Activated CD4-positive, alpha-beta T cell treated with anti-CD3 and anti-CD28 coated beads for 36 hours (primary cell): ENCODE measurements at places on chromosomes 16 and 17. TPM values are rescaled to one million over a fixed set of nuclear protein-coding genes. Genes with fewer than 3 reads are reported as not detected.
A peak's percentile ranks its signal among the peaks of the same experiment; 100 is the strongest.

DNA sequence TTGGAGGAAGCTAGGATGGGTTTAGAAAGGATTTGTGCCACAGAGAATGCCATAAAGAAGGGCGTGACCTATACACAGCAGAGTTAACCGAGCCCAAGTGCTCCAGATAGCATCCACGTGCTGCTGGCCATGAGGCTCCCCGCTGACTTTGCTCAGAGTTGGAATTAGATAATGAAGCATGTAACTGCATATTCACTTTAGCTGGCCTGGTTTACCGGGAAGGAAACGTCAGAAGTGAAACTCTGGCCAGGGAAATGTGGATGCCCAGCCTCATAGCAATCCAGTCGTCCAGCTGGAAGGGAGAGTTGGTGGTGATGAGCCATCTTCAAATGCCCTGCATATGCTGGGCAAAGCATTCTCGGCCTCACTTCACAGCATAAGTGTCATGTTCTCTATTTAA, 6.1 kb downstream of the KRT35 start:
- no peak overlapping the region for H3K27ac ChIP-seq
- H3K4me1 ChIP-seq: no peaks in the 10 kb centered on the region
- H3K4me3 ChIP-seq: no peak overlapping the region
- H3K27me3 ChIP-seq: peaks cover 2% of the 10 kb centered on the region

- no peak for DNase-seq
- no peak overlapping the region for H3K4me3 ChIP-seq
- no peaks in the 10 kb centered on the region for H3K36me3 ChIP-seq
- no peaks in the 10 kb centered on the region for H3K4me1 ChIP-seq
- no peak overlapping the region for H3K27ac ChIP-seq
Measured at GRCh38 chr16:21235199-21235585, 1.7 kb downstream of the ANKS4B start.

GRCh38 chr17:40541873-40542557, 23.3 kb downstream of the CCR7 start:
- H3K27me3 ChIP-seq: no peaks in the 10 kb centered on the region
- H3K36me3 ChIP-seq: peaks cover 3% of the 10 kb centered on the region
- peak; percentile 53 for DNase-seq

- H3K27me3 ChIP-seq: no peaks in the 10 kb centered on the region
- no peak for DNase-seq
- peaks cover 60% of the 10 kb centered on the region for H3K4me1 ChIP-seq
- no peak overlapping the region for H3K4me3 ChIP-seq
- peaks cover 2% of the 10 kb centered on the region for H3K36me3 ChIP-seq
Measured at GRCh38 chr17:80614332-80615047, 69.9 kb downstream of the RPTOR start.

DNA sequence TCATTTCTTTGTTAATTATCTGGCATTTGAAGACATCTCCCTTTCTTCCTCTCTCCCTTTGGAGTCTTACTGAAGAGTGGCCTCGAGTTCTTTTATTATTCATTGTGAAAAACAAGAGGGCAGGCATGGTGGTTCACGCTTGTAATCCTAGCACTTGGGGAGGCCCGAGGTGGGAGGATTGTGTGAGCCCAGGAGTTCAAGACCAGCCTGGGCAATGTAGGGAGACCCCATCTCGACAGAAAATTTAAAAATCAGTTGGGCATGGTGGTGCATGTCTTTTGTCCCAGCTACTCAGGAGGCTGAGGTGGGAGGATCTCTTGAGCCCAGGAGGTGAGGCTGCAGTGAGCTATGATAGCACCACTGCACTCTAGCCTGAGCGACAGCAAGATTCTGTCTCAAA, 20.1 kb downstream of the BPTF start:
- DNase-seq: no peak
- no peak overlapping the region for H3K27ac ChIP-seq
- peaks cover 33% of the 10 kb centered on the region for H3K4me1 ChIP-seq
- no peak overlapping the region for H3K4me3 ChIP-seq

DNA sequence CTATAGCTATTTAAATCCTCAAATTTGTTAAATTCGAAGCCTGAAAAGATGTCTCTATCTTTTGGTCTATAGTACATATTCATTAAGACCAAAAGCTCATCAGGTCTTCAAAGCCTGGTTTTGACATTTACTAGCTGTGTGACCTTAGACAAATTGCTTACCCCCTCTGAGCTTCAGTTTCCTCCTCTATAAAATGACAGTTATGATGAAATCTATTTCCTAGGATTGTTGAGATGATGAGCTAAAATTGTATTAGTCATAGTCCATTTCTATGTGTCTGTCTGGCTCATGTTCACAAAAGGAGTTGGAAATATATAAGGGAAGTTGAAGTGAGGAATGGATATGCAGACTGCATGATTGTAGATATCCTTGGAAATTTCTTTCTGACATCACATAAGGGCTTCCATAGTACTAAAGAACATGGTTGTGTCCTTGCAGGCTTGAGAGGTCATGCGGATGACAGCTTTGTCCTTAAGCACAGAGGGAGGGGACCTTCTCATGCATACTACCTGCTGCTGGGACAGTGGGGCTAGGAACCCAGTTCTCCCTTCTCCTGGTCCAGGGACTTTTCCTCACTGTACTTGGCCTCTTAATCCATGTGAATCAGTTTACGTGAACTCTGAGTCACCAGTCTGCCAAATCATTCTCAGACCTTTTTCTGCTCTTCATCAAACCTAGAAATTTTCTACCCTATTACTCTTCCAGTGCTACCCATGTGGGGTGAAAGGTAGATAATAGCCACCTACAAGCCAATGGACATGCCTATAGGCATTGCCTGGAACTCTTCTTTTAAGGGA, 487.5 kb upstream of the SALL1 start:
- no peak for DNase-seq
- no peaks in the 10 kb centered on the region for H3K4me1 ChIP-seq
- H3K36me3 ChIP-seq: no peaks in the 10 kb centered on the region
- H3K27ac ChIP-seq: no peak overlapping the region
- no peak overlapping the region for H3K4me3 ChIP-seq
- peaks cover 1% of the 10 kb centered on the region for H3K27me3 ChIP-seq

- no peak overlapping the region for H3K27ac ChIP-seq
- peaks cover 5% of the 10 kb centered on the region for H3K27me3 ChIP-seq
- H3K36me3 ChIP-seq: no peaks in the 10 kb centered on the region
Measured at GRCh38 chr17:49452201-49452600, 37.5 kb upstream of the PHB1 start.

- H3K27ac ChIP-seq: no peak overlapping the region
- H3K4me1 ChIP-seq: peaks cover 39% of the 10 kb centered on the region
- no peaks in the 10 kb centered on the region for H3K27me3 ChIP-seq
- H3K4me3 ChIP-seq: no peak overlapping the region
Measured at GRCh38 chr16:53792161-53792951, 88.4 kb downstream of the FTO start.

DNA sequence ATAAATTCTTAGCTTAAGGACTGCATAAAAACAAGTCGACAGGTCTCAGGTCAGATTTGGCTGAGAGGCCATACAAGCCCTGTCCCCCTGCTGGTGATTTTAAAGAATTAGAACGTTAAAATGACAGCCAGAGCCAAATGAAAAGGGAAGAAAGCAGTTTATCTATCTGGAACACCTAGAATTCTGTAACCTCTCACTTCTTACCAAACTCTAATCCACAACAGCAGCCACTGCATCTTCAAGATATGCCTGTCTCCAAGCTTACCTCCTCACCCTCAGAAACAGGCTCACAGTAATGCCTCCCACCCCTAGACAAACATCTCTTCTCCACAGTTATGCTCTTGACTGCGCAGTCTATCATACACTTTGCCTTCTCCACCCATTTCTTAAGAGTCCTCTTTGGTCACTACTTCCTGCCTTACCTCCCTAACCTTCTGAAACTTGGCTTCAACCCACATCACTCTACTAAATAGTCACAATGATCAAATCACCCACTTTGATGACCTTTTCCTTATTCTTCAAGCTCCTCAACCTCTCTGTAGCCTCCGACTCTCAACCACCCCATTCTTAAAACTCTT, 14.2 kb downstream of the ANKFY1 start:
- no peaks in the 10 kb centered on the region for H3K27me3 ChIP-seq
- H3K27ac ChIP-seq: no peak overlapping the region
- H3K4me3 ChIP-seq: no peak overlapping the region
- H3K36me3 ChIP-seq: peaks cover 11% of the 10 kb centered on the region

DNA sequence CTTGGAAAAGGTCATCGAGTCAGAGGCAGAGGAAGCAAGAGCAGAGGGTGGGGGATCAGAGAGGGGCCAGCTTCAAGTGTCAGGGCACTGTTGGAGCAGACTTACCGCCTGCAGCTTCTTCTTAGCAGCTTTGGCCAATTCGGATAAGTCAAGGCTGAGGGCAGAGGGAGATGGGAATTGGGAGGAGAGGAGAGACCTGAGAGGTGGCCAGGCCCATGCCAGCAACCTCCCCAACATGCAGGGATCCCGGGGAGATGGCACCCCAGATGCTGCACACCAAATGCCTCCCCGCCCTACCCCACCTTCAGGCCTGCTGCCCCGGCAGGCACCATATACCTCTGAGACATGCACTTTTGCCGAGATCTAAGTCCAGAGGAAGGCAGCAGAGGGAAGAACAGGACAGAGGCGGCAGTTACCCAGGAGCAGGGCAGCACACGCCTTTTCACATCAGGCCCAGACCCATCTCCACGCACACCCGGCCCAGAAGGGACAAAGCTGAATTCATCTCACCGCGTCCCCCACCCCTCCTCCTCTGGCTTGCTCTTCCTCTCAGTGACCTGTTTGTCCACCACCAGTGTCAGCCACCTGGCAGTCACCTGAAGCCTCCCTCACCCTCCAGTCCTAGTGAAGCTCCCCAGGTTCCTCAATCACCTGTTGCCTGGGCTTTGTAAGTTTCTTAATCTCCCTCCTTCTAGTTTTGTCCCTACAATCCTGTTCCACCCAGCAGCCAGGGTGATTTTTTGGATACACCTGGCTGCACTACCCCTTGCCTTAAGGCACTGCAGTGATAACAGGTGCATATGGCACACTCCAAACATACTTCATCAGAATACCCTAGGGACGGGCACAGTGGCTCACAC, 10.4 kb downstream of the TP53I13 start:
- H3K27me3 ChIP-seq: no peaks in the 10 kb centered on the region
- no peak overlapping the region for H3K27ac ChIP-seq
- peaks cover 9% of the 10 kb centered on the region for H3K4me1 ChIP-seq
- no peak for DNase-seq

DNA sequence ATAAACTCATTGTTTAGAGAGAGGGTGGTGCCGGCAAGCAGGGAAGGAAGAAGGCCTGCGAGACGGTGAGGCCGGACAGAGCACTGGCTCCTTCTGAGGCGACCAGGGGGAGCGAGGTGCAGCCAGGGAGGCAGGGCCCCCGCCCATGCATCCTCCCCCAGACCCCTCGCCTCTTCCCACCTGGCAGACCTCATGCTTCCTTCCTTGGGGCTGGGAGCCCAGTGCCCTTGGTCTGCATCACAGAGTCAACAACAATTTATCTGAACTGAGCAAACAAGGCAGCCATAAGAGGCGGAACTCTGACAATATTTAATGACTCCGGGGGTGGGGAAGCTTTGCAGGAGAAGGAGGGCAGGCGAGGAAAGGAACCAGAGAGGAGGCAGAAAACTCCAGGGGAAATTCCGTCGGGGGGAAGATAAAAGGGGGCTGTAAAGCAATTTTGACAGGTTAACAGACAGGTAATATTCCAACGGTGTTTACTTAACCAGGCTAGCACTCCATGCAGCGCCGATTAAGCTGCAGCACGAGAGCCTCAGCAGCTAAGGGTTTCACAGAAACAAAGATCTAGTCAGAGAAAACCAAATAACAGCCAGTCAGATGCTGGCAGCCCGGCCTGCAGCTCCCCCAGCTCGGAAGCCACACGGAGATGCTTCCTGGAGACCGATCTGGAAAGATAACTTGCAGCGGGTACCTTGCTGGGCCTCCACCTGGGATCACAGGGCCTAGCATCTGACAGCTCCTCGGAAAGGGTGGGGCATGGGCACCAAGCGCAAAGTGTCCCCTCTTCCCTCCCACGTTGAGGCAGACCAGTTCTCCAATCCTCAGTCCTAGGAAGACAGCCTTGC, 398.2 kb downstream of the SOX9 start:
- no peaks in the 10 kb centered on the region for H3K36me3 ChIP-seq
- no peak overlapping the region for H3K27ac ChIP-seq
- no peak for DNase-seq
- H3K4me3 ChIP-seq: no peak overlapping the region
- H3K27me3 ChIP-seq: peaks cover 16% of the 10 kb centered on the region

DNA sequence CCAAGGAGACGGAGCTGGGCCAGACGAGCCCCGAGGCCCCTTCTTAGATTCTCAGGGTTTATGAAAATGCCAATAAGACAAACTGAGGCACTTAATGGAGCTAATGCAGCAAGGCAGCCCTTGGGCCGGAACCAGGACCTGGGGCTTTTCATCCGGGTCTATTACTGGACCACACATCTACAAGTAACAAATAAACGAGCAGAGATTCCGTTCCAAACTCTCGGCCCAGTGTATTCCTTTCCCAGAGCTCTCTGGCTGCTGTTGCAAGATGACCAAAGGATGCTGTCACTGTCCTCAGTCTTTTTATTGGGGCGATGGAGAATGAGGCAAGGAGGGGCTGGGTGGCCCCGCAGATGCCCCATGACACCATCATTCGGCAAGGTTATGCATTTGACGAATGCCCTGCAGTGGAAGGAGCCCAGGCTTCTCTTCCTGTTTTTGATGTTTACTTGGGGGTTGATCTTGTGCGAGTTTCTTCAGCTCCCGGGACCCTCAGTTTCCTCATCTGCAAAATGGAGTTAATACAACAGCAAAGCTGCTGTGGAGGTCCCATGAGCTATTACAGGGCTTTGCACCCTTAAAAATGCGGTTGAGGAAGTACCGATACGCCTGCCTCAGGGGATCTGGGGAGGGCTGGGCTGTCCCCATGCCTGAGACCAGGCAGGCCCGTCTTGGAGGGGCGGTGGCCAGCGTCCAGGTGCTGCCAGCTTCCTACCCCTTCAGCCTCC, 1.1 kb upstream of the NTN1 start:
- H3K27ac ChIP-seq: no peak overlapping the region
- peaks cover 6% of the 10 kb centered on the region for H3K4me1 ChIP-seq
- peaks cover 45% of the 10 kb centered on the region for H3K27me3 ChIP-seq
- no peak for DNase-seq
- H3K36me3 ChIP-seq: no peaks in the 10 kb centered on the region

DNA sequence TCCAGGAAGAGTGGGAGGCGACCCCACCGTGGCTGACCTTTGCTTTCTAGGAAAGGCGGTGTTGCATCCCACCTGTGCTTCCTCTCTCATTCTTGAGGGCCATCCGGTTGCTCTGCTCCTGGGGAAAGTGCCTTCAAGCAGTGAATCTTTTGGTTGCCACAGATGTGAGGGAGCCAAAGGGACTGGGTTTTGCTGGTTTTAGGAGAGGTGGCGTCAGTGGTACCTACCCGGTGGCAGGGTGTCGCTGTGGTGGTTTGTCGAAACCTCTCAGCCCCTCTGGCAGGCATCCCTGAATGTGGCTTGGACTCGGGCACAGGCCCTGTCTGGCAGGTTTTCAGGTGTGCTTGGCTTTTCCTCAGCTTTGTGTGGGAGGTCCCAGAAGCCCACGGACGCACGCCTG, 611.5 kb downstream of the KCNJ18 start:
- H3K36me3 ChIP-seq: peaks cover 2% of the 10 kb centered on the region
- no peak overlapping the region for H3K4me3 ChIP-seq

The TP53TG3C gene
- not detected for total RNA-seq

The UNC13D gene
- 106 TPM for total RNA-seq
